ENCODE measurements at places on chromosomes 1 and 21. TPM values are rescaled to one million over a fixed set of nuclear protein-coding genes. Genes with fewer than 3 reads are reported as not detected.

DNA sequence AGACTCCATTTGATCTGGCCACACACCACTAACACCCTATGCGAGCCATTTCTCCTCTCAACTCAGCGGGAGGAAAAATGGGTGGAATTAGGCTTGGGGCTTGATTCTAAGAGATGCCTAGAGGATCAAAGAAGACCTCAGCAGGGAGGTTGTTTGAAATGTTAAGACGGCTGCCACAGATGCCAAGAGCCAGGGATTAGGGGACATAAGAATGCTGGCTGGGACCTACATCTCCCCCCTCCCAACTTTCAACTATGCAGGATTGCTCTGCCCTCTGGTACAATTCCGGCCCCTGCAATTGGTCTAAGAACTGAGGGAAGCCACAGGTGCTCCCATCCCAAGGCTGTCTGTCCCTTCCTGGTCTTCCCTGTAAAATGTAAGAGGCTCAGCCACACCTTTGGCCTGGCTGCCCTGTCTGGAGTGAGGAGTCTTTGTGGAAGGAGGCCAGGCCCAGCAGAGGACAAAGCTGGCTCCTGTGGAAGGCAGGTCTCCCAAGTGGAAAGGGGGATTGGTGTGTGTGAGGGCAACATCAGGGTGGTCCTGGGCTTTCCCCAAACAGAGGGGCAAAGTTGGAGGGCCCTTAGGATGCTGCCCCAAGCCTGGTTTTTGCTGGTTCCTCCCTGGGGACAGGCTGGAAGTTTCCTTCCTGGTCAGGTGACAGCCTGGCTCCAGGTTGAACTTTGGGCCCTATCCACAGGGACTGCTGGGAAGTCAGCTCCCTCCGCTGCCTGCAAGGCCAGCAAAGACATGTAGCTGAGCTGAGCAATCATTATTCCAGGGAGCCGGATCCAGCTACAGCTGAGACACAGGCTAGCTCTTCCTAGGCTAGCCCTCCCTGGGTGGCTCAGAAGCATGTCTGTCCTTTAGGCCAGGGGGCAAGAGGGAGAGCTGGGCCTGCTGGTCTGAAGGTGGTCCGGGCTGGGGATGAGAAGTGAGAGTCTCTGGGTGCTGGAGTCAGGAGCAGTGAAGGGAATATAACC is 34.5 kb upstream of the SYNC start:
- DNase-seq: no peak

The TTF2 gene
- 26.3 TPM for total RNA-seq

DNA sequence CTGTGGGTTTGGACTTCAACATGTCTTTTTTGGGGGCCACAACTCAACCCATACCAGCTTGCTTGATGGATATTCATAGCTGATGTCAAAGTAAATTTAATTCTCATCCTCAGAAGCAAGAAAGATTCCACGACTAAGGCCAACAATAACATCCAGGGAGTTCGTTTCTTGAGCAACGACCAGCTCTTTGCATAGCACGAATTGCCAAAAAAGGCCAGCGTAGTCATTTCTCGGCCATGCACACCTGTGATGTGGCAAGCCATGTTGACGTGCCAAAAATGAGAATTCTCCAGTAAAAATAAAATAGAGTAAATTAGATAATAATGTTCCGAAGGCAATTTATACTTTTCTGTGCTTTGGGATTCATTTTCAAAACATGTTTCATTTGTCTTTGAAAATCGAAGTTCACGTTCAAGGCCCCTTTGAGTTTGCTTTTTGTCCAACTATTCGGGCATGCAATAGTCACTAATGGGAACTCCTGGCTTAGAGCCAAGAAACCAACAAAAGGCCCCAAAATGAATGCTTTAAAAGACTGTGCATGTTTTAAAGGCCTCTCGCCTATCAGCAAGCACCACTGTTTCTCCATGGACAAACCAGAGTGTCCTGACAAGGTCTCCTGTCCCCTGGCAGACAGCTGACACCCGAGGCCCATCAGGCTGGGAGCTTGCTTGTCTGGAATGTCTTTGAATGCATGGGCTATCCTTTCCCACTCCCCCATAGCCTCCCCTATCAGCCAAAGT is 14.4 kb upstream of the IGSF5 start:
- DNase-seq: no peak

- DNase-seq: no peak
Observed at GRCh38 chr1:40372658-40373322, 737 bp upstream of the SMAP2 start.

The PPIAL4G gene
- total RNA-seq: 0.05 TPM

GRCh38 chr1:97853221-97853620 is 67.6 kb downstream of the DPYD start:
- no peak for DNase-seq

- no peak for DNase-seq
Observed at GRCh38 chr1:171754971-171755370, 13.1 kb upstream of the VAMP4 start.

- no peak for DNase-seq
Observed at GRCh38 chr1:168691541-168691940, 37.5 kb downstream of the DPT start.

The MEX3A gene
- total RNA-seq: 1.3 TPM

GRCh38 chr21:45974073-45975019 is 7.2 kb upstream of the COL6A1 start:
- no peak for DNase-seq

- DNase-seq: no peak
Observed at GRCh38 chr1:4915154-4915553, 260.7 kb downstream of the AJAP1 start.

The CHIA gene
- 0.05 TPM for total RNA-seq

GRCh38 chr1:198943484-198944187 is 304.8 kb downstream of the PTPRC start:
- no peak for DNase-seq

DNA sequence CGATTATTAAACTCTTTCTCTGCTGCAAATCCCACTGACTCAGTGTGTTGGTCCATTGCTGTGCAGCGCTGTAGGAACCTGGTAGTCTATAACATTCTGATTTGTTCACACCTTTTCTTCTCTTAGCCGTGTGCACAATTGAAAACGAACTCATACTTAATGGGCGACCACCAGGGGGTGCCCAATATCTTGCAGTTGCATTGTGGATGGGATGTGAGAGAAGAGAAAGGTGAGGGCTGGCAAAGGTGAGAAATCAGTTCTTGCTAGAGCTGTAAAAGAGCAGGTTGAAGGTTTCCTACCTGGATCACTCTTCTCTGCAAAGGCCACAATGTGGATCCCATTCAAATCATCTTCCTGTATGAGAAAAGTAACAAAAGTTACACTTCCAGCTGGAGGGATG is 51.0 kb downstream of the CASQ2 start:
- DNase-seq: peak; percentile 61

The MYOG gene
- 7.8 TPM for total RNA-seq

DNA sequence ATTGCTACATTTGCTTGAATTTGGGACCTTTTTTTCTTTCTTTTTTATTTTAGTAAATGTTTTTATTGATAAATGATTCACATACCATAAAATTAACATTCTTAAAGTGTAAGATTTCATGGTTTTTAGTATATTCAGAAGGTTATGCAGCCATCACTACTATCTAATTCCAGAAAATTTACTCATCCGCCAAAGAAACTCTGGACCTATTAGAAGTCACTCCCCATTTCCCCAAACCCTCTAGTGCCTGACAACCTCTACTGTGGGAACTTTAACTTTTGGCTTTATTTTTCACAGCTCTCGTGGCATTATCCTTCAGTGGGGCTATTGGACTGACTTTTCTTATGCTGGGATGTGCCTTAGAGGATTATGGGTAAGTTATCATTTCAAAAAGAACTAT is 4.5 kb downstream of the LEPR start:
- no peak for DNase-seq

- DNase-seq: no peak
Observed at GRCh38 chr1:17886838-17887441, 131.8 kb downstream of the ACTL8 start.

DNA sequence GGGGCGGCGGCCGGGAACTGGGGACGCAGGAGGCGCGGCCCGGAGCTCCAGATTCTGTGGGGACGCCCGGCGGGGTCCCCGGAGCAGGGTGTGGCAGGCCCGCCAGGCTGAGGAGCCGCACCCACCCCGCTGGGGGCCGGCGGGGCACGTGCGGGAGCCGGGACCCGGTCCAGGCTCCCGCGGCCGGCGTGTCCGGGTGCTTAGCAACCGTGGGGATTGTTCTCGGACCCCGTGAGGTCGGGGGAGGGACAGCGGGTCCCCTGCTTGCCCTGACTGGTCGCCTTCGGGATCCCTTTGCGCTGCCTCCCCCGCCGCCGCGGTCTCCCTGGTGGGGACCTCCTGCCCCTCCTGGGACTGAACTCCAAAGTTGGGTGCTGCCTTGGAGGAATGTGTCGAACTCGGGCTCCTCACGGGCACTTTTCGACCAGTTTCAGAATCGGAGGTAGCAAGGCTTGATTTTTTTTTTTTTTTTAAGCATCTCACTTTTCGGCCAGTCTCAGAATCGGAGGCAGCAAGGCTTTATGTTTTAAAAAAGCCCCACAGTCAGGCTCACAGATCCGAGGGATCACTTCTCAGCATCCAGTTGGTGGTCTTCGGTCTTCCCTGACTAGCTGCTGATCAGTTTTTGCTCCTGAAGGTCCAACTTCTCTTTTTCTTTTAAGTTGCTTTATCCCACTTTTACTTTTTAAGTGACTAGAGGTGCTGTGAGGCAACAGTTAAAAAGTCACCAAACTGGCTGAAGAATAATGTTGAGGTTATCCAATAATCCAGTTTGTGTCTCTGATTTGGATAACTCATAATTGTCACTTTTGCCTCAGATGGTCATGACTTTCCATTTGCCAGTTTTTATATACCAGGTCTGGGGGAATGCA is 648 bp downstream of the FAM76A start:
- no peak for DNase-seq

The ANGPTL7 gene
- total RNA-seq: 0.09 TPM

The MAP3K6 gene
- 5.3 TPM for total RNA-seq

GRCh38 chr1:216458812-216459211 is 35.6 kb upstream of the USH2A start:
- DNase-seq: no peak

DNA sequence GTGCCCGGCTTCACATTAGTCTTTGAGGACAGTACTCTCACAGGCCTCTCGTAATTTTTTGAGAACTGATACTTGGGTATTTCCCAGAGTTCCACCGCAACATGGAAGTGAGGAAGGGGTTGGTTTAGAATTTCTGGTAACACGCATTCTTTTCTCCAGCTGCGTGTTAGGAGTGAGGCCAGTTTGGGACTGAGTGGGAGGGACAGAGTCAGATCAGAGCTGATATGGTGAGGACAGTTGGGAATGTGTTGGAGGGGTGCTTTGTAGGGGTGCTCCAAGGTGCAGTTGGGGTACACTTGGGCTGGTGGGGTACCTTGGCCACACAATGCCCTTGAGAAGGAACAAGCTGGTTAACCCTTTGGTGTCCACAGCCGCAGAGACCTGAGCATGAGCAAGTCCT is 6.7 kb downstream of the FBXO6 start:
- DNase-seq: no peak

The CD1C gene
- total RNA-seq: 253 TPM

The SPRR2G gene
- 0.19 TPM for total RNA-seq

The CLCA1 gene
- 0.14 TPM for total RNA-seq

The OR10Z1 gene
- total RNA-seq: under 0.01 TPM

DNA sequence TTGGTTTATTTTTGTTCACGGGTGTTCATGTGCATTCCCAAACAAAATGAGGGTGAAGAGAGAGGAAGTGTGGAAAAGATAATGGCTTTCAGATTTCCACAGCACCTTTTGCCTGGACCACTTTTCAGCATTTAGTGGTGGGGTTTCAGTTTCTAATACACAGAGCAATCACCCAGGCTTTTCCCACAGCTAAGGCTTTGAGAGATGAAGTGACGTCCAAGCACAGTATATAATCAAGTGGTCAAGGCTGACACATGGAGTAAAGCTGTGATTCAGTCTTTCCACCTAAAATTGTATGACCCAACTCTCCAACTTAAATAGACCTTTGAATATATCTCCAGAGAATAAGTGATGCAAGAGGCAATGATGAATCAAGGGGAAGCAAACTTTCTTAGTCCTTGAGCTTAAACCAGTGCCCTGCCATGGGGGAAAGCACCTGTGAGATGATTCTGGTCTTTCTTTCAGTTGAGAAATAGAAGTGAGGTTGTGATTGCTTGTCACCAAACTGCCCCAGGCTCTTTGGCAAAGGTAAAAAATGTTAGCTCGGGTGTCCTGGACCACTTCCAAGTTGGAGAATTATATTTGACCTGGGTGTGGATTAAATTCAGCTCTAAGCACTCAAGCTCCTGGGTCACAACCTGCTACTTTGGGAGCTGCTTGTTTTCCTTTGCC is 2.4 kb upstream of the PIK3R3 start:
- DNase-seq: no peak

The AK2 gene
- 156 TPM for total RNA-seq

The TRPM2 gene
- total RNA-seq: 2.7 TPM

The TAF1A gene
- 8.5 TPM for total RNA-seq

The DAB1 gene
- total RNA-seq: 0.09 TPM

The CCNL2 gene
- 73.8 TPM for total RNA-seq

GRCh38 chr1:167298325-167298724 is 77.6 kb downstream of the POU2F1 start:
- DNase-seq: no peak

The FCRLA gene
- total RNA-seq: 2.4 TPM

- DNase-seq: no peak
Observed at GRCh38 chr1:221667504-221667903, 74.4 kb downstream of the DUSP10 start.

- DNase-seq: no peak
Observed at GRCh38 chr1:227351443-227351842, 33.2 kb upstream of the CDC42BPA start.

DNA sequence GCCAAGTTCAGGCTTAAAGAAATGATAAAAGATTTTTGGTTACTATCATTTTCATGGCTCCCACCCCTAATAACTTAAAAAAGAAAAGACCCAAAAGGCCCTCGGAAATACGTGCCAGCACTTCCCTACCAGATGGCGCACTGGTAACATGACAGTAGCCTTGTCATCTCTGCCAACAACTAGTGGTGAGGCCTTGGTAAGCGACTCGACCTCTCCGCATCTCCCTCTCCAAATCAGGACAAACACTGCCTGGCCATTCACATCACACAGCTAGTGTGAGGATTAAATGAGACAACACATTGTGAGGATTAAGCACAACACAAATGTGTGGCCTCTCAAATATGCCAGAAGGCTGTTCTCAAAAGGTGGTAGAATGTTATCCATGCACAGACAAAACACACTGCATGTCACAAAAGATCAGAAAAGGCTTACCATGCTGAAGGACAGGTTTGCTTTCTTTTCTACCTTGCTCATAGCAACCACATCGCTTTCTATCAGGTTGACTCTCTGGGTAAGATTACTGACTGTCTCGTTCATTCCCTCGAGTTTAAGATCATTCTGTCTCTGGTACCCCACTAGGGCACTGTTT is 16.4 kb downstream of the TEX38 start:
- peak; percentile 37 for DNase-seq

GRCh38 chr21:14977814-14978213 is 87.0 kb downstream of the NRIP1 start:
- DNase-seq: no peak

The HENMT1 gene
- total RNA-seq: 28.3 TPM

DNA sequence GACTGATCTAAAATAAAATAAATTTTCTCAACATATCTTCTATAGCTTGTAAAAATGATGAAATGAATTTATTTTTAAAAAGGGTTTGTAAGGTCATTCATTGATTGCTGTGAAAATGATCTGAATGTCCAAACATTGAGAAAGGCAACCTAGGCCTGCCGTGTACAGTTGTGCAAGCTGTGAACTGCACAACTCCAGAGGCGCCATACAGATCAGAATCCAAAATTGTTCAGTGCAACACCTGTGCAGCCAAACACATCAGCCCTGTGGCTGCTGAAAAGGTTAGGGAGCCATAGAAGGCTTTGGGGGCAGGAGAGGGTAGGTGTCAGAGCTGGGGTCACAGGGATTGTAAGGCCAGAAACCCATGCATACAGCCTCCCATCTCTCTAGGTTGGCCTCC is 9.9 kb upstream of the ZC3H12A start:
- DNase-seq: no peak

All from thymus (tissue), 14 donors.